Stimulated activated CD4-positive, alpha-beta T cell treated with anti-CD3 and anti-CD28 coated beads, TNF-alpha, amount 100 ng/mL, for 48 hours (primary cell): ENCODE measurements at places on chromosomes 11 and 22.

- DNase-seq, result no peak
These were observed 2.0 kb downstream of the NAA40 start for GRCh38 chr11:63940786-63941185.

- DNase-seq, result peak; percentile 8
These were observed 21.9 kb upstream of the POLD3 start for GRCh38 chr11:74570266-74571061.

DNA sequence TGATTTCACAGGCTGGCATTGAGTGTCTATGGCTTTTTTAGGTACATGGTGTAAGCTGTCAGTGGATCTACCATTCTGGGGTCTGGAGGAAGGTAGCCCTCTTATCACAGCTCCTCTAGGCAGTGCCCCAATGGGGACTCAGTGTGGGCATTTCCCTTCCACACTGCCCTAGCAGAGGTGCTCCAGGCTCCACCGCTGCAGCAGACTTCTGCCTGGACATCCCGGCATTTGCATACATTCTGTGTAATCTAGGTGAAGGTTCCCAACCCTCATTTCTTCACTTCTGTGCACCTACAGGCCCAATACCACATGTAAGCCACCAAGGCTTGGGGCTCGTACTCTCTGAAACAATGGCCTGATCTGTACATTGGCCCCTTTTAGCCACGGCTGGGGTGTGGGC, 78.3 kb downstream of the RNF169 start:
- DNase-seq, result no peak

GRCh38 chr11:14773755-14774154, 118.3 kb downstream of the CYP2R1 start:
- no peak for DNase-seq

DNA sequence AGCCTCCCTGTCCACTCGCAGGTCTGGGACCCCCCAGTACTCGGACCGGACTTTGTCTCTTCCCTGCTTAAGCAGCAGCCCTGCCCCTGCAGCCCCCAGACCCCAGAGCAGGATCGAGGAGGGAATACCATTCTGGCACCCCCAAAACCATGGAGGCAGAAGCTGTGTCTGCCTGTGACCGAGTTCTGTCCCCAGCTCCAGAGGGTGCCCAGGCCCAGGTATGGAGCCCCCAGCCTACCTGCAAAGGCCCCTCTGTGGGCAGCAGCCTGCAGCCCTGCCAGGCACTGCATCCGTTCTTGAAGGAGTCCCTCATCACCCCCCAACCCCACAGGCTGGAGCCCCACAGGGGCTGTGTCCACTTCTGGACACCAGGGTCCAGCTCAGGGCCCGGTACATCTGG, 163.8 kb downstream of the BRD1 start:
- DNase-seq, result no peak

GRCh38 chr11:64032050-64032449, 3.7 kb upstream of the FLRT1 start:
- no peak for DNase-seq

DNA sequence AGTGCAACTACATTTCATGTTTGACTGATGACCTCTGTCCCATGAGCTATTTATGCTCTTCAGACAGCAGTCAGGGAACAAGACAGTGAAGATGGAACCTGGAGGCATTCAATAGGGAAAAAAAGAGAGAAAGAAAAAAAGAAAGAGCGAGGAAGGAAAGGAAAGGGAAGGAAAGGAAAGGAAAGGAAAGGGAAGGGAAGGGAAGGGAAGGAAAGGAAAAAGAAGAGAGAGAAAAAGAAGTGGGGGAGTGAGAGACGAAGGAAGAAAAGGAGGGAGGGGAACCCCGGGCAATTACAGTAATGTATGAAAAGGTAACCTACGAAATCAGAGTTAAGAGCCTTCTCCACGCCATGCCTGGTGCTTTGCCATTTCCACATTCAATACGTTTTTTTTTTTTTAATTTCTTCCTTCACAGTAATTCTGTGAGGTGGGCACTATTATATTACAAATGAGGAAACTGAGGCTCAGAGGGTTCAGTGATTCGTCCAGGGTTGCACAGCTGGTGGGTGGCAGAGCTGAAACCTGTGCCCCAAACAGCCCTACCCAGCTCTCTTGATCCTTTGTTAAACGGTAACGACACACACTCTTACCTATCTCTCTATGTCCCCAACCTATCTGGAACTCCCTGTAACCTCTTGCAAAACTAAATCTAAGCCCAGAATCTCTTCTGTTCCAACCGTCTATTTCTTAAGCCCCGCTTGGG, 39.3 kb downstream of the ETS1 start:
- DNase-seq, result no peak

- DNase-seq, result no peak
These were observed 96.7 kb downstream of the RPS6KA4 start for GRCh38 chr11:64455456-64456261.

DNA sequence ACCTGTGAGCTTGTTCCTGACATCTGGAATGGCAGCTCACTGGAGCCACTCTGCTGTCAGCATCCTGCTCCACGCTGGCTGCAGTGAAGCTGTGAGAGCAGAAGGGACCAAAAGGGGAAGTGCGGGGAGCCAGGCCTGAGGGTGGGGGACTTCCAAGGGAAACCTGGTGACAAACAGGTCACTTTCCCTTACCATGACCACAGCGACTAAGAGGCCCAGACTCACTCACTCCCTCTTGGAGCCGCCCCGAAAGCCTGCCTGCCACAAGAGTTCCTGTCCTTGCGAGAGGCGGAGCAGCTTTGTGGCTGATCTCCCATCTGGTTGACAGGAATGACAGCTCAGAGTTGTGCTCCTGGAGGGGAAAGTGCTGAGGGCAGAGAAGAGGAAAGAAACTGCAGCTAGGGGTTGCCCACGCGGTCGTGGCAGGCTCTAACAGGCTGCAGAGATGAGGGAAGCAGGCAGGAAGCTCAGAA, 183.8 kb upstream of the NTM start:
- no peak for DNase-seq

DNA sequence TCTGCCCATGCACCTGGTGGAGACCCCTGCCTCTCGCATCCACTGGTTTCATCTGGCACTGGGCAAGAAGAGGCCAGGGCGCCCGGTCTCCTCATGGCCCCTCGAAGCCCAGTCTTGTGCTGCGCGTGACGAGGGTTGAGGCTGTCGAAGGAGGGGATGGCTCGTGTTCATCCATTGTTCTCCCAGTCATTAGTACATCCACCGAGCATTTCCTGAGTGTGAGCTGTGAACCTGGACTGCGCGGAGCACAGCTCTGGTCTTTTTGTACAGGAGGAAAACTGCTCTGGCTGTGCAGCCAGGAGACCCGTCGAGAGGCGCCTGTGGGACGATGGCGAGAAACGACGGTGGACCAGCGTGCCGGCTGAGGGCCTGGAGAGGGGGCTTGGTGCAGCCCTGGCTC, 6.8 kb downstream of the CACNA1I start:
- no peak for DNase-seq

DNA sequence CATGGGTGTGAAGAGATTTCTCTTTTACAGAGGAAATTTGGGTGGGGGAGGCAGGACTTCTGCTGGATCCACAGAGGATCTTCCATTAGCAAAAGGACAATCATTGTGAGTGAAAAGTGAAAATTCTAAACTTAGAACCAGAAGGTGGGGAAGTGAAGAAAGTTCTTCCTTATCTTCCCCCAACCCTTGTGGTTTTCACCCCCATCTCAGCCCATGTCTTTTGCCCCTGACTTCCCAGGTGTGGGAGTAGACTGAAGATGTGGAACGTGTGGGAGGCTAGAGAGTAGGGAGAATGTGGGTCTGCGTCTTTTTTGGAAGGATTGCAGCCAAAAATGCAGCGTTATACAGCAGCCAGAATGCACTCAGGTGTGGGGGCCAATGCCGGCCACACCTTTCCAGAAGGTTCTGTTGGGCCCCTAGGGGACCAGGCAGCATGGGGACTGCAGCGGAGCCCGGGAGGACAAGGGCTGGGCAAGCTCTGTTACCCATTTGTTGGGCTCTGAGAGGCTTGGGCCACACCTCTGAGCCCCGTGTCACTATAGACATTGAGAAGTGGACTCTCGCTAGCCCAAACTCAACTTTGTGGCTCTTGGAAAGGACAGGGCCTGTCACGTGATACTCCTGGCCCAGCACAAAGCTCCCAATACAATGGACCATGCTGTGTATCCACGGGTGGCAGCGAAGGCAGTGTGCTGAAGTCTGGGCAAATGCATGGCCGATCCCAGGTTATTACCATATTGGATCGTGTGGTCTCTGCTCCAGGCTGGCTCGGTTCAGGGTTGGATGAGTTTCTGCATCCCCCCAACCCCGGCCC, 32.8 kb upstream of the LINC01488 start:
- DNase-seq, result no peak

GRCh38 chr11:87804176-87804575, 371.1 kb downstream of the RAB38 start:
- DNase-seq, result no peak

GRCh38 chr22:25090225-25090890, 109.3 kb upstream of the CRYBB3 start:
- no peak for DNase-seq

DNA sequence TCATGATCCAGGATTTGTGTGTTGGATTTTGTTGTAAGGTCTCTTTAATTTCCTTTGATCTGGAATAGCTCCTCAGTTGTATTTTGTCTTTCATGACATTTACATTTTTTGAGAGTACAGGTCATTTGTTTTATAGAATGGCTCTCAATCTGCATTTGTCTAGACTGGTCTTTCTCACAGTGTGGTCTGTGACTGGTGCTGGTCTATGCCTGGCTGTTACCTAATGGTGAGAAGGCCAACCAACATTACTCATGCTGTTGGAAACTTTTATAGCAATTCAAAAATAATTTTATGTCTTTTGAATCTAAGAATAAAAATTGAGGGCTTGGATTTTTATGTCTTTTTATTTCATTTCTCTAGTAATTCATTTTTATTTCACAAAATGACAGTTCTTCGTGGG, 3.9 kb upstream of the NCR3LG1 start:
- DNase-seq, result no peak

GRCh38 chr11:94749369-94749768, 18.8 kb upstream of the AMOTL1 start:
- DNase-seq, result no peak

DNA sequence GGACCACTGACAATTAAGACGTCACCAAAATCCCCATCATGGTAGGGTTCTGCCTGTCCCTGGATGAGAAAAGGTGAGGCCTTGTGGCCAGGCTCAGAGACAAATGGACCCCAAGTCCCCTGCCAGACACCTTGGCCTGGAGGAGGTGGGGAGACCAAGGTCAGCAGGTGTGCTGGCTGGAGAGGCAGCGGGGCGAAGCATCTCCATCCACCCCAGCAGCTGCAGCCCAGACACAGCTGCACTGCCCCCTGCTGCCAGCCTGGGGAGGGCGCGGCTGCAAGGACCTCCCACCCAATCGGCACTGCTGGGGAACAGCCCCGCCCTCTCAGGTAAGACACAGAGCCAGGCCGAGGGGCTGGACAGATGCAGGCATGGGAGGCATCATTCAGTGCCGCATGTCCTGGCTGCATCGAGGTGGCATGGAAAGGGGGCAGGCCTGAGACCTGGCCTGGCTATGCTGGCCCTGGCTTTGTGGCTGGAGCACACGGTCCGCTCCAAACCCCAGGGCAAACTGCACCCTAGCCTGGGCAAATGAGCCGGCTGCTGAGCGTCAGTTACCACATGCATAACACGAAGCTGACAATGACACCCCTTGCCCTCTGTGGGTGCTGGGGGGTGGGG, 12.2 kb upstream of the MFNG start:
- peak; percentile 52 for DNase-seq

- DNase-seq, result no peak
These were observed 16.9 kb downstream of the GAB2 start for GRCh38 chr11:78400702-78401101.

GRCh38 chr11:110286298-110287040, 9.9 kb downstream of the RDX start:
- DNase-seq, result no peak

- DNase-seq, result no peak
These were observed 65.4 kb downstream of the SHISAL1 start for GRCh38 chr22:44247346-44247745.

- no peak for DNase-seq
These were observed 177.5 kb upstream of the GRIA4 start for GRCh38 chr11:105432241-105432995.

GRCh38 chr22:48299124-48299523, 1528.5 kb downstream of the BRD1 start:
- DNase-seq, result no peak

GRCh38 chr22:50656122-50657070, 16.2 kb upstream of the SHANK3 start:
- no peak for DNase-seq
